ENCODE measurements at places on chromosomes 12 and 14.

DNA sequence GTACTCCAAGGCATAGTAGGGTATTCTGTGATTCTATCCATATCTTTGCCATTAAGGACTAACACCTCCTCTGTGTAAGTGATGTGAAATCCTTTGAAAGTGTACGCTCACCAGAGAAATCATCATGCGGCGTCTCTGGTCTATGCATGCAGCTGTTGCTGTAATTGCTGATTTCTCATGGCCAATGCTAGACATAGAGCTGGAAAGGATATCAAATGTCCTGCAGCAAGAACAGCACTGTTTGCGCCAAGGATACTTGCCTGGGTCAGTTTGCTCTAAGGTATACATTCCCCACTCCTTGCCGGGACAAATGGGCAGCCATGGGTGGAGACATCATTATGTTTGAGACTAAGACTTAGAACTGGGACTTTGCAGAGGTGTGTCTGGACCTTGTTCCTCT lies 896.4 kb downstream of the BCL11B start:
- DNase-seq, result no peak

DNA sequence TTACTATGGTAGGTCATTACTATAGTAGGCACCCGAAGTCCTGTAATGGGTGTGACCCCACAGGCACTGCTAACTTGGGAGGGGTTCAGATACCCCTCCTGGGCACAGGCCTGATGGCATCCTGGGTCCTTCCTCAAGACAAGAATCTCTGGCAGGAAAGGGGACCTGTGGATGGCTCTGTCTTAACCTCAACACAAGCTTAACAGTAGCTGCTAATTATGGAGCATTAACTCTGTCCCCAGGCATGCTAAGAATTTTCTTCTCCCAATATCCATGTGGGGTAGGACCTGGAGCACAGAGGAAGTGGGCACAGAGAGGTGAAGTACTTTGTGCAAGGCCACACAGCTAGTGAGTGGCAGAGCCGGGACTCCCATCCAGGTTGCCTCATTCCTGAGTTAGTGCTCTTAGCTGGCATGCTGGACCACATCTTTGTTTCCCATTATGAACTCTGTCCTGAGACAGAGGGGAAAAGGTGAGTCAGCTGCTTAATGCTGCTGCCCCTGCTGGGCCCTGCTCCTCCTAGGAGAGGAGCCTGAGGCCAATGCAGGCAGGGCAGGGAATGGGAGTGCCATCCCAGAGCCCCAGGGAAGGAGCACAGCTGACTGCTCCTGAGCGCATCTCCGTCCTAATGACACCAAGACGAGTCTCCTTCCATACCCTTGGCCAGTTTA lies 32.1 kb downstream of the GALNT16 start:
- no peak for DNase-seq

- DNase-seq, result no peak
Measured at GRCh38 chr14:30223385-30223785, 295.7 kb upstream of the PRKD1 start.

DNA sequence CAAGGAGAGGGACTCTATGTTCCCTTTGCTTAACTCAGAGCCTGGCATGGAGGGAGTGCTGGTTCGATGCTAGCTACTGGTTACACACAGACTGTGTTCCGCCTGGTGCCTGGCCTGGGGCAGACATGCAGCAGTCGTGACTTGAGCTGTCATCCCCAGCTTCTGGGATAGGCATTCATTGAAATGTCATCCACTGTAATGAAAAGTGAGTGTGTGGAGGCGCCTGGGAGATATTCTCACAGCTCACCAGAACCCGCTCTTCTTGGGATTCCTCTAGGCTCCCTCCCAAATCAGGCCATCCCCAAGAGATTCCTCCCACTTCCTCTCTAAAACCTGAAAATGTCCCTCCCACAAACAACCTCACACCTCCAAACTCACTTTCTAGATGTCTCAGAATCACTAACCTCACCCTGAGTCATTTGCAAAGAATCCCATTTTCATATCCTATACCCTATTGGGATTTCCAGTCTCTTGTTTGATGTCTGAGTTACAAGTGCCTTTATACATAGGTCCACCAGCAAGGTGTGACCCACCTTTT lies 82.8 kb downstream of the CRACR2A start:
- DNase-seq, result no peak

- no peak for DNase-seq
Measured at GRCh38 chr12:121803861-121804416, at the start of gene SETD1B. Gene SETD1B (plus strand): TSS chr12:121804009. CDS start chr12:121804738, 729 bp downstream.

DNA sequence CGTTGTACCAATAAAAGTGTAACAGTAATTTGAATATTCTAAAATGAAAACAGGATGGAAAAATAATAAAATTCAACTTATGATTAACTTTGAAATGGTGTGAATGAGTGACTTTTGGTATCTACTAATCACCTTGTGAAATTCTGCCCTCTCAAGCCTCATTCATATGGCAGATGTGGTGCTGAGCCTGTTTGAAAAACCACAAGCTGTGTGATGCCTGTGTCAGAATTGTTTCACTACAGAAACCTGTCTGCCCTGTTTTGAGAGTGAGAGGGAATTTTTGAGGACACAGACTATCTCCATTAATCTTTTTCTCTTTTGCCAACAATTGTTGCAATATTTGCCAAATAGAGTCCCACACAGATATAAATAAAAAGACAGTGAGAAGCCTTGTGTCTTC lies 3.9 kb upstream of the RNU6-7 start:
- no peak for DNase-seq

Measured in iPS DF 6.9 (cell line).